ENCODE measurements at places on chromosomes 1 and 21.

GRCh38 chr1:20645414-20645813 is 12.2 kb downstream of the PINK1 start:
- DNase-seq: no peak

DNA sequence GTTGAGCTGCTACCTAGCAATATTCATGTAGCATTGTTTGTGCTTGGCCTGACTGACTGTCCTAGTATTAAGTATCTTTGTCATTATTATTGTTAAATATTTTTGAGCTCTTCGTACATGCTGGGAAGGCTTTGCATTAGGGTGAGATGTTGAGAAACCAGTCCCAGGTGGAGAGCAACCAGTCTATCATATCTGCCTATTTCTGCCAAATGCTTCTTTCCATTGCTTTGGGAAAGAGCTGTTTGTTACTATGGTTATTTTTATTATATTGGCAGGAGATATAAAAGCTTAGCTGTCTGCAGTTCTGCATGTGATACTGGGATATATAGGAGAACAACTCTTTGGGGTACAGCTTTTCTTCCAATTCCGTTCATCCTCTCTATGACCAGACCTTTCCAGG is 85.1 kb downstream of the CLDN17 start:
- DNase-seq: no peak

DNA sequence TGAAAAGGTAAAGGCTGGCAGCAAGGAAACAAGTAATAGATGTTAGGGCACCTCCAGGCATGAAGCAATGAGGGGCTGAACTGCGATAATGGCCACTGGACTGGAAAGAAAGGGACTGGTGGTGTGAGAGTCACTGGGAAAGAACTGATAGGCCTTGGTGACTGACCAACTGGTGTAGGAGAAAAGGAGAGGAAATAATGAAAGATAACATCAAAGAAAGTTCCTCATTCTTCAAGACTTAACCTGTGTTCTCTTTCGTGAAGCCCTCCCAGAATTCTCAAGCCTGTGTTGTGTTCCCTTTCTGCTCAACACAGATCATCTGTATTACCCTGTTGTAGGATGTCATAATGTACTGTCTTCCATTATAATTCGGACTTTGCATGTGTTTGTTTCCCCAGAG is 20.9 kb upstream of the SNX27 start:
- DNase-seq: no peak

DNA sequence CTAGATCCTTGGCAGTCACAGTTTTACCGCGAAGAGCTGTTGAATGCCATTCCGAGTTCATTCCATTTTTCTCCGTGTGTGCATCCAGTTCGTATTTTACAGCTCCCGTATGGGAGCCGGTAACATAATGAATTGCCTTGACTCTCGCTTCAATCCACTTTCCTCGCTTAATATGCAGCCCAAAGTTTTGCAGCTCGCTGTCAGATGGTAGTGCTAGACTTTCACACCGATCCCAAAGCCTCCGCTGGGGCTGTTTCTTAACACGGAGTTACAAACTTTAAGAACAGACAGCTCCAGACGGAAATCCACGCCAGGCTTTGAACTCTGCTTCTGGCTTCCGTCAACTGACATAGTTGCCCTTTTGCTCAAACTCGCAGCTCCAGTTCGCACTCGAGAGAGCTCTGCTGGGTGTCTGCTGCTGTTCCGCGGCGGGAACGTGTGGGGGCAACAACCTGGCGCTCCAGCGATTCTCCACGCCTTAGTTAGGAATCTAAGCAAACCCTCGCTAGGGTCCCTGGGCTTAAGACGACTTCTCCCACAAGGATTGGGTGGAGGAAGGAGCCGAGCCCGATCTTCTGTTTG is 3.5 kb upstream of the ARID1A start:
- peak; percentile 63 for DNase-seq

DNA sequence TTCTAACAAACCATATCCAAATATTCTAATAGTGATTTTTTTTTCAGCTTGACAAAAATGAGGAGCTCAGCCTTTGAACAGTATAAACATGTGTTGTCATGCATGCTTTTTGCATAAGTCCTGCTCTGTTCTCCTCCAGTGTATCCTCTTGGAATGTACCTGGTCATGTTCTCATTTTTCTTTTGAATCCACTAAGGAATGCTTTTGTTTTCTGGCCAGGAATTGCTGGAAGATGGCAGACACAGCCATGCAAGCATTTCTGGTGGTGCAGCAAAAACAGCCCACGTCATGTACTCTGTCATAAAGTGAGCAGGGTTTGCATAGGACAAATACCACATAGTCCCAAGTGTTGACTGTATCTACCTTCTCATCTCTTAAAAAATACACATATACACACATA is 11.5 kb upstream of the PLD5 start:
- no peak for DNase-seq

DNA sequence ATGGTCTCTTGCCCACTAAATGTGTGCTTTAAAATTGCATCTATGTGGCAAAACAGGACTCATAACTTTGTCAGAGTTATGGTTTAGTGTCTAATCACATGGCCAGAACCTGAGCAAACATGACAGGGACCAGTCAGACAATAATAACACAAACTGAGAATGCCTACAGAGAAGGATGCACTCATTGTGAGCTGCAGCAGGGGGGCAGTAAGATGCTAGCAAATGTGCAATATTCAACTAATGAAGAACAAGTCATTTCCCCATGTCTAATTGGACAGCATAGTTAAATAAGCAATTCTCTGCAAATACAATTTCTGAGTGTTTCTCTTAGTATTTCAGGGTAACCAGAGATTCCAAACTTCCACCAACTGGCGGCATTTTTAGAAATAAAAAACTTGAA is 30.8 kb downstream of the SPAG17 start:
- no peak for DNase-seq

GRCh38 chr1:1753607-1754005 is 24.7 kb downstream of the NADK start:
- DNase-seq: no peak

GRCh38 chr1:197744979-197745378 is 30.3 kb downstream of the DENND1B start:
- DNase-seq: peak; percentile 5

GRCh38 chr1:151156515-151156819 is at the start of gene TNFAIP8L2:
Gene TNFAIP8L2 (plus strand): TSS chr1:151156649. CDS start chr1:151158698, 2,049 bp downstream.
- peak; percentile 53 for DNase-seq

DNA sequence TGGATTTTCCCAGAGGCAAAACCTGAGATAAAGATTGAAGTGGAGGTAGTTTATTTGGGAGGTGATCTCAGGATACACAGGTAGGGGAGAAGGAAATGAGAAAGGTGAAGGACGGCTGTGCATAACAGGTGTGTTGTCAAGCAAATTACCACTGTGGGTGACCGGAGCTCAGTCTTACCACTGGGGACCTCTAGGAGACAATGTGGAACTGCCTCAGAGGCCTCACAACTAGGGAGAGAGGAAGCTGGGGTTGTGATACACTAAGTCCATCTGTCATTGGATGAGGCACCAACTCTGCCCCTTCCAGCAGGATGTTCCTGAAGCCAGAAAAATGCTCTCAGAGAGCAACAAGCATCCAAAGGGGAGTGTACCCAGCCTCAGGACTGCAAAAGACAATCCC is 32.6 kb downstream of the GRIK3 start:
- DNase-seq: no peak

GRCh38 chr1:222886878-222887351 is 72.1 kb downstream of the DISP1 start:
- DNase-seq: no peak

DNA sequence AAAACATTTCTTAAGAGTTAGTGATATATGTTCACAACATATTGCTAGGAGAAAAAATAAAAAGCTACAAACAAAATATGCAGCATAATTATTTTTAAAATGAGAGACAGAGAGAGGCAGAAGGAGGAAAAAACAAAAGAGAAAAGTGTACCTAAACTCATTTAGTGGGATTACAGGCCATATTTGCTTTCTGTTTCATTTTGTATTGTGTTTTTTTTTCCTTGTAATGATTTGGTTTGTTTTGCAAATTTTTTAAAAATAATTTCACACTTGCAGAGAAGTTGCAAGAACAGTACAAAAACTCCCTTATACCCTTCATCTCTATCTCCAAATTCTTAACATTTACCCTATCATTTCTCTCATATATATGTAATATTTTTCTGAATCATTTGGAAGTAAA is 65.0 kb downstream of the LBR start:
- DNase-seq: no peak

- no peak for DNase-seq
Measured at GRCh38 chr21:42690586-42690985, 37.2 kb downstream of the PDE9A start.

- DNase-seq: no peak
Measured at GRCh38 chr21:16579538-16579937, 849.8 kb downstream of the USP25 start.

DNA sequence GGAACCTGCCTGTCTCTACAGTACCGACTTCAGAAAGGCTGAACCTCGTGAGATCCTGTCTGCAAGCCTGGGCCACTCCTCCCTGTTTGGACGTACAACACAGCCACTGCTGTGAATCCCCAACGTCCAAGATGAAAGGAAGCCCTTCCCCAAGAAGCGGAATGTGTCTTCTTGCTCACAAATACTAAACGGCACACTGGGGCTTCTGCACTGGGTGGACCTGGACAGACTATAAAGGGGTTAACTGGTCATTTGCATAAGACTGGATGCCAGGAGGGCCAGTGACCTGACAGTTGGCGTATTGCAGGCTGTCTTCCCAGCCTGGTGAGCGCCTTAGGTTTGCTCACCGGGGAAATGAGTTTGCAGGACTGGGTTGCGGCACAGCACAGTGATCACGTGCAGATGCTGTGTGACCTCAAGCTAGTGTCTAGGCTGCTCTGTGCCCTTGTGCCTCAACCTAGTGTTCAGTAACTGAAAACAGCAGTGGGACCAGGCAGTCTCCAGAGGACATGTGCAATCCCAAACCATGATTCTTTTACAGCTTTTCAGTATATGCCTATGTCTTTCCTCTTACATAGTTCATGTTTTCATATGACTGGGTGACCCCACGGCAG is 19.5 kb upstream of the AJAP1 start:
- DNase-seq: no peak

DNA sequence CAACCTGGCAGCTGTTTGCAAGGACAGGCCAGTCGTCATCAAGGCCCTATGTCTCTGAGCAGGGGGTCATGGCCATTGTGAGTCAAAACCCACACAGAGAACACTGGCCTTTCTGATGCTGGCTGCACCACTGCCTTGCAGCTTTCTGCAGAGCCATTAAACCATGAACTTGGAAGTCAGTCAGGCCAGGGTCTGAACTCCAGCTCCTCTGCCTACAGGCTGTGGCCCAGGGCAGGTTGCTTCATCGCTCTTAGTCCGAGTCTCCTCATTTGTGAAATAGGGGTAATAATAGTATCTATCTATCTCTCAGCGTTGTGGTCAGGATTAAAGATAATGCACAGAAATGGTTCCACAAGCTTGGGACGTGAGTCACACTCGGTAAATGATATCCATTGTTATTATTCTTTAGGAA is 35.8 kb upstream of the HIVEP3 start:
- DNase-seq: no peak

DNA sequence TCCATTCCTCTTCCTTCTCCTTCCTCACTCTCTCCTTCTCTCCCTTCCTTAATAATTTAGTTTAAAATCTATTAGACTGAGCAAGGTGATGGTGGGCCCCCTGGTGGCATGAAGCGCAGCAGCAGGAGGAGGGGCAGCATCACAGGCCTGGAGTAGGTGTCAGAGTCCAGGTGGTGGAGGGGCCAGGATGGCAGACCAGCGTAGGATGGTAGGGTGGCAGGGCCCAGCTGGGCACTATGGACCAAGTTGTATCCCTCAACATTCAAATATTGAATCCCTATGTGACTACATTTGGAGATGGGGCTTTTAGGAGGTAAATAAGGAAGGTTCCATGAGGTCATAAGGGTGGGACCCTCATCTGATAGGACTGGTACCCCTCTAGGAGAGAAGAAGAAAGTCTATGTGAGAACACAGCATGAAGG is 61.0 kb downstream of the WDR4 start:
- peak; percentile 42 for DNase-seq
